ENCODE measurements at places on chromosomes 4 and X. TPM values are rescaled to one million over a fixed set of nuclear protein-coding genes. Genes with fewer than 3 reads are reported as not detected.

MAGEC3 gene
- total RNA-seq: not detected

CSN2 gene
- total RNA-seq: not detected

TACC3 gene
- 3.9 TPM for total RNA-seq

LRIT3 gene
- not detected for total RNA-seq

SATL1 gene
- not detected for total RNA-seq

ZMAT1 gene
- total RNA-seq: 2.0 TPM

NWD2 gene
- not detected for total RNA-seq

FDCSP gene
- total RNA-seq: not detected

NOP14 gene
- total RNA-seq: 38.9 TPM

HSFX1 gene
- 0.85 TPM for total RNA-seq

P2RY4 gene
- total RNA-seq: not detected

SPINK2 gene
- not detected for total RNA-seq

KDM5C gene
- 164 TPM for total RNA-seq

VCX3A gene
- total RNA-seq: not detected

SPANXD gene
- total RNA-seq: not detected

RAB9A gene
- total RNA-seq: 39.5 TPM

MAGEA9B gene
- total RNA-seq: not detected

CYSLTR1 gene
- total RNA-seq: not detected

SPIN2A gene
- total RNA-seq: 0.38 TPM

CSAG2 gene
- not detected for total RNA-seq

CT55 gene
- not detected for total RNA-seq

FOXP3 gene
- not detected for total RNA-seq

ELK1 gene
- 19.7 TPM for total RNA-seq

GC gene
- not detected for total RNA-seq

SLC7A11 gene
- 32.0 TPM for total RNA-seq

UGT2A1 gene
- not detected for total RNA-seq

DRD5 gene
- total RNA-seq: not detected

DRP2 gene
- total RNA-seq: 9.6 TPM

GAGE12C gene
- not detected for total RNA-seq

SLC38A5 gene
- 59.6 TPM for total RNA-seq

CLNK gene
- not detected for total RNA-seq

OCIAD1 gene
- 87.9 TPM for total RNA-seq

STBD1 gene
- 8.8 TPM for total RNA-seq

HS6ST2 gene
- not detected for total RNA-seq

POF1B gene
- under 0.01 TPM for total RNA-seq

TLL1 gene
- total RNA-seq: 0.85 TPM

MAGEE2 gene
- total RNA-seq: not detected

GAGE12E gene
- not detected for total RNA-seq

TKTL2 gene
- total RNA-seq: not detected

N4BP2 gene
- 2.5 TPM for total RNA-seq

BRS3 gene
- total RNA-seq: not detected

GABRG1 gene
- not detected for total RNA-seq

NSUN7 gene
- under 0.01 TPM for total RNA-seq

ATP2B3 gene
- not detected for total RNA-seq

AKAP17A gene
- total RNA-seq: 30.7 TPM

GRPR gene
- total RNA-seq: 0.58 TPM

H2BW2 gene
- not detected for total RNA-seq

MPC1L gene
- not detected for total RNA-seq

ASIC5 gene
- total RNA-seq: not detected

GYPE gene
- total RNA-seq: 0.56 TPM

NLGN3 gene
- under 0.01 TPM for total RNA-seq

GABRB1 gene
- total RNA-seq: 3.1 TPM

All from regular cardiac myocyte (primary cell).